ENCODE measurements at places on chromosomes 1 and 21.
A peak's percentile ranks its signal among the peaks of the same experiment; 100 is the strongest.

GRCh38 chr1:41641941-41642527 is 157.6 kb upstream of the EDN2 start:
- no peak for DNase-seq

DNA sequence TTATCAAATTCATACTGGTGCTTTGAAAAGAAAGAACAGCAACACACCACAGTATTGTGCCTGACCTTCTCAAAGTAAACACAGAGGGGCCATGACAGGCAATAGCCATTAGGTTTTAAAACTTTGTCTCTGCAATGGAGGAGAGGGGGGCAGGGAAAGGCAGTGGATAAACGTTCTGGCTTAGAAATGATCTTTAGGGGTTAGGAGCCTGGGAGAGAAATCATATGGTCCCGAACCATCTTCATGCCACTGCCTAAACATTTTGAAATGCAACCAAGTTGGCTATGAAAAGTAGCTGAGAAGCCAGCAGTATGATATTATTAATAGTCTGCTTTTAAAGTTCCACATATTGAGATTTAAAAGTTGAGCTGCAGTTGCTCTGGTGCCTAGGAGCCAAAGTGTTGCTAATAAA is 39.8 kb downstream of the PLPP3 start:
- no peak for DNase-seq

DNA sequence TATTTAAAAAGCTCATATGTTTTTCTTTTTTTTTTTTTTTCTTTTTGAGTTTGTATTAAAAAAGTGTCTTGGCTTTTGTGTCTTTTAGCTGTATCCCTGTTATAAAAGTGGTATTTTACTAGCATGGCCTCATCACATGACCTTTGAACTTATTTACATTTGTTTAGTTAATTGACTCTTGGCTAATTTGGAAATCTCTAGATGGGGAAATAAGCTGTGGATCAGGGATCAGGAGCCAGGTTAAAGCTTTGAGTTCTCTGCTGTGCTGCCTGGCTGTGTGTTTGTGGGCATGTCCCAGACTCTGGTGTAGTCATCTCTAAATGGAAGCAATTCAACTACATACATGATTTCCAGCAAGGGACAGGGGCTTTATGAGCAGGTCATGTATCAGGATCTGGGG is 56.5 kb downstream of the HHAT start:
- no peak for DNase-seq

DNA sequence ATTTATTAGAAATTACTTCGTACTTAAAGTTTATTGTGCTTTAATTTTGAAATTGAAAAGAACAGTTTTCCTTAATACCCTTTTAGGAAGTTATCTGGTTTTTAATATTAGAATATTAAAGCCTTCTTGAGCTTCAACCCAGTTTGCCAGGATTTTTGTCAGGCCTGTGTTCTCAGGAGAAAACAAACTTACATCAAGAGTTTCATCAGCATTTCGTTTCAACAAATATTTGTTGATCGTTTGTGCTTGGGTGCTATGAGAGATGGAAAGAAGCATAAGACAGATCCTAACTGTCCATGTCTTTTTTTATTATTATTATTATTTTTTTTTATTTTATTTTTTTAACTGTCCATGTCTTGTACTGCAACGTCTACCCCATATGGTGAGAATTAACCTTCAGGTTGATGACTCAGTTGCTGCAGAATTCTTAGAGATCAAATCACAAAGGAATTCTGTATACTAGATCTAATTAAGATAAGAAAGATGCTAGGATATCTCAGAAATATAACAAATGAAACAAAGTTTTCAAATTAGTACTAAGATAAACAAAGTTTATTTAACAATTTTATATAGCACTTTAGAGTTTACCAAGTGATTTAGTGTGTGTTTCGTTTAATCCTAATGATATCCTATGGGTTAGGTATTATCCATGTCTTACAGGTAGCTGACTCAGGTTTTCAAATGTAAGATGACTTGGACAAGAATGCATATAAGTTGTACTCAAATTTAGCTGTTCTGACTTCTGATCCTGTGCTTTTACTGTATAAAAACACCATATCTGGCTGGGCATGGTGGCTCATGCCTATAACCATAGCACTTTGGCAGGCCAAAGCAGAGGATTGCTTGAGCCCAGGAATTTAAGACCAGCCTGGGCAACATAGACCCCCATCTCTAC is 14.3 kb downstream of the FBXO28 start:
- DNase-seq, result no peak

DNA sequence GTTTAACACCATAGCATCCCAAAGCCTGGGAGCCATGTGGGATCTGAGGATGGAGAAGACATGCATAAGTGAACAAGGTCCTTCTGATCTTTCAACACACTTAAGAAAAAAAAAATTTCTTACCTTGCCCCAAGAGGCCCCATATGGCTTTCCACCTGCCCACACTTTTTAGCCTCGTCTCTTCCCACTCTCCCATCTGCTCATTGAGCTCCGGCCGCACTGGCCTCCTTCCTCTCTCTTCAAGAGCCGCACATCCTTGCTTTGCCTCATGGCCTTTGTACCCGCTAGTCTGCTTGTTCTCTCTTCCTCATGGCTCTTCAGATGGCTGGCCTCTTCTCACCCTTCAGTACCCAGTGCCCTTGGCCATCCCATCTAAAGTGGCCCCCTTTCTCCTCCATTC is 70.2 kb upstream of the PDE4B start:
- no peak for DNase-seq

GRCh38 chr1:203631946-203632345 is 5.3 kb downstream of the ATP2B4 start:
- DNase-seq, result no peak

DNA sequence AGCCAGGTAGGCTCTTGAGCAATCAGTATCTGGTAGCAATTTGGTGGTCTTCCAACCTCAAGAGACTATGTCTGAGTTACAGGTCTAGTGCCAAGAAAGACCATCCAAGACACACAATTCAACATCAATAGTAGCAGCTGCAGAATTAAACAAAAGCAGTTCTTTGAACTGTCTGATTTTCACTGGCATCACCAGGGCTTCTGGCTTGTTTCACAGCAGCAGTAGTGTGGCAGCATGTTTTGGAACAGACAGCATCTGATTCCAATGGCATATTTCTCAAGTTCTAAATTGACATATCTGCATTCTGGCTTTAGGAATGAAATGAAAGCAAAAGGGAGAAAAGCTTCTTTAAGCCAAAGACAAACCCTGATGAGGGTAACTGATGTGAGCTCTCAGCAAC is 334.7 kb upstream of the PRMT6 start:
- no peak for DNase-seq

DNA sequence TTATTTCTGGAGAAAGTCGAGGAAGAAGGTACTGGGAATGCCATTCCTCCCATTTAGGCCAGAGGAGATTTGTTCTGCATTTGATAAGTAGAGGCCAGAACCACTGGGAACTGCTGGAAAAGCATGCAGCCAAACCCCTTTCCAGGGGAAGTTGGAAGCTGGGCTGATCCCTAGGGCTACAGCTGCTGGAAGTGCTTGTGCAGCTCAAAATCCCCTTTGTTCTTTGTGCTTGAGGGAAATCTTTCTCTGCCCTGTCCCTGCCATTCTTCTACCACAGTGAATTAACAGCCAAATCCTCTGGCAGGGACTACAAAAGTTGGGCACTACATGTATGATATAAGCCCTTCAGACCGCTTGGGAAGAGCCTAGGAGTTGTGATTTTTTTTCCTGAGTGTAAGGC is 734.1 kb downstream of the LRRIQ3 start:
- DNase-seq, result no peak

DNA sequence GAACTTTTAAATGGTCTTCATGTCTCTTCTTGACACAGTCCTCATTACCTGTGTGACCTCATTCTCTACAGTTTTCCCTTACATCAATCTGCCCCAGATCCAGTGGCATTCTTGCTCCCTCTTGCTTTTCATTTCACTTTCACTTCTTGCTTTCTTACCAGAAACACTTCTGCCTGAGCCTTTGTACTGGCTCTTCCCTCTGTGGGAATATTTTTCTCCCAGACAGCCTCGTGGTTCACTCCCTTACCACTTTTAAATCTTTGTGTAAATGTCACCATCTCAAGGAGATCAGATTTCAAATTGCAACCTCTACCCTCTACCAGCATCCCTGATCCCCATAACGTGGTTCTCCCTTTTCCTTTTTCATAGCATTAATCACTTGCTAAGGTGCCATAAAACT is 73.2 kb downstream of the DISC1 start:
- no peak for DNase-seq

DNA sequence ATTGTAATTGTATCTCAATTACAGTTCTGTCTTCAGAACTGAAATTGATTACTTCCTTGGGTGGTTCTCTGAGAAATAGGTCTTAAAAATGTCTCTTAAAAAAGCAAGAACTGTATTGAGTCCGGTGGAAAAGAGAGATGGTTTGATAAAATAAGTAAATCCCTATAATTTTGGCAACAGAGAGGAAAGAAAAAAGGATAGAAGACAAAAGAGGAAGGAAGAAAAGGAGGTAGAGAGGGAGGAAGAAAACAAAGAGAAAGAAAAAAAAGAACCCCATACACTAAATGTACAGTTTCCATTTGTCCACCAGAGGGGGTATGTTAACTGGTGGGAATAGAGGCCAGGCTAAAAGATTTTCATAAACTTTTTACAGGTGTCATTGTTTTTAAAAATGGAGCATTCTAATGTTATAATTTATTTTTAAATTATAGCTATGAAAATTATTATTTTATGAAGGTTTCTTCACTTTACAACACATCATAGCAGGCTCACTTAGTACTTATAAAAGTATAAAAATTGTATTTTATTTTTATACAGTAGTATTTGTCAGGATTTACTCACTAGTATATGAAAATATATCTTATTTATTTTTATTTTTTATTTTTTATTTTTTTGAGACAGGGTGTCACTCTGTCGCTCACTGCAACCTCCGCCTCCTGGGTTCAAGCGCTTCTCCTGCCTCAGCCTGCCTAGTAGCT is 2.1 kb upstream of the UBE2T start:
- peak; percentile 27 for DNase-seq

- DNase-seq, result no peak
Observed at GRCh38 chr1:201053155-201053860, 29.8 kb upstream of the KIF21B start.

DNA sequence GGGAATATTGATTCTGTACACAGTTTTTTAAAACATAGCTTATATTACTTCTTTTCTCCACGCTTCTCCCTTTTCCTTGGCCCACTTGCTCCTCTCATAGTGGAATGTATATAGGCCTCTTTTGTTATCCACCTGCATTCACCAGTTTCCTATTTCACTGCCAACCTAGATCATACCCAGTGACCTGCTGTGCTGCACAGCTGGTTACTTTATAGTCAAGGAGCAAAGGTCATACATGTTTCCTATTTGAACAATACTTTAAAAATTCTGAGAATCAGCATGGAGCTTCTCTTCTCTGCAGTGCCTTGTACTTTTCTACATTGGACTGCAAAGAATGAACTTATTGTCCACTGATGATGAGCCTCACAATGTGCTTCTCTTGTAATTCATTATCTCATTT is 4.3 kb upstream of the SLC35D1 start:
- no peak for DNase-seq

GRCh38 chr1:164609089-164609488 is 50.1 kb downstream of the PBX1 start:
- no peak for DNase-seq

DNA sequence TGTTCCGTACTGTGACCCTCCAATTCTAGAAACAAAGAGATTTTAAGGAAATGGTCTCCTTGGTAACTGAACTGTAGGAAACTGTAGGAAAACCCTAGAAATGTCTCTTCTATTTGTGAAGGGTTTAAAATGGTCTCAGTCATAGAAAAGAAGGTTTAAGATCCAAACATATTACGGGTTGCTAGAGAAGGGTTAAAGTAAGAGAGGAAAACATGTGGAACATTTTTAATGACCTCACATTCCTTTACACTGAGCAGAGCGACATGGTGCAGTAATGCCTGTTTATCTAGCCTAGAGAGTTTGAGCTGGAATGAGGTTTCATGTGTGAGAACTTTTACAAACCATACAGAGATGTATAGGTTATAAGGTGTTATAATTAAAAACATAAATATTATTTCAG is 36.9 kb upstream of the C1orf105 start:
- no peak for DNase-seq

- no peak for DNase-seq
Observed at GRCh38 chr1:2023187-2023586, 4.0 kb downstream of the GABRD start.
